ENCODE measurements at places on chromosomes 12 and 14.

GRCh38 chr12:31900271-31900670 lies 58.9 kb upstream of the RESF1 start:
- DNase-seq, result no peak

GRCh38 chr14:55702511-55702910 lies 122.5 kb downstream of the KTN1 start:
- DNase-seq, result no peak

- no peak for DNase-seq
Observed at GRCh38 chr14:105498430-105499255, 7.6 kb downstream of the TEDC1 start.

GRCh38 chr14:90780519-90780918 lies 35.7 kb downstream of the TTC7B start:
- no peak for DNase-seq

- no peak for DNase-seq
Observed at GRCh38 chr12:6307529-6307928, 3.0 kb upstream of the PLEKHG6 start.

- DNase-seq, result no peak
Observed at GRCh38 chr12:128573907-128574306, 249.9 kb downstream of the SLC15A4 start.

DNA sequence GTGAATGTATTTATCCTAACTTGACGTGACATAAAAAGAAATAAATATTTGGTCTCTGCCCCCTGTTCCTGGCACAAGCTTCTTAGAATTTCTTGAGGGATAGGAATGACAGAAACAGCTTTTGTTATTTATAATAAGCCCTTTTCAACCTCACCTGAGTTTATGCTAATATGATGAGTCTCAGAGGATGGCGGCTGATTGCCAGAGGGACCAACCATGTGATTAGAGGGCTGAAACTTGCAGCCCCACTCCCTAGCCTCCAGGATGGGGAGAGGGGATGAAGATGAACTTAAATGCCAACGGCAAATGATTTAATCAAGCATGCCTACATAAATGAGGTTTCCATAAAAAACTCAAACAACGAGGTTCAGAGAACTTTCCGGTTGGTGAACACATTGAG lies 42.9 kb downstream of the DNAI7 start:
- no peak for DNase-seq

DNA sequence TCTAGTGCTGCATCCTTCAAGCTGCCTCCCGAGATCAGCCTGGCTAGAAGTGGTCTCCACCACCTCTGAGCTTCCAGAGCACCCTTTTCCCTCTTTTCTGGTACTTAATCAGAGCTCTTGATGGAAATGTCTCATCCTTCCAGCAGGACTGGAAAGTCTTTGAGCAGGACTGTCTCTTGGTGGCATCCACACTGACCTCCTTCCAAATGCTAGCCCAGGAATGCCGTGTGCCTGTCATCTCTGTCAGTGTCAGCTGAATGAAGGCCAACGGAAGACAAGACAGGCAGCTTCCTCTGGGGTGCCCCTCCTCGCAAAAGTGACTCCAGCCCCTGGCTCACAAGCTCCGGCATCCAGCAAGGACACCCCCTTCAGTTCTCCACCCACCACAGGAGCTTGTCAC lies 171.3 kb upstream of the FKBP4 start:
- DNase-seq, result no peak
